ENCODE measurements at places on chromosomes 2 and 18. TPM values are rescaled to one million over a fixed set of nuclear protein-coding genes. Genes with fewer than 3 reads are reported as not detected.

The TANK gene
- 86.8 TPM for total RNA-seq

The PLGLB1 gene
- 8.4 TPM for total RNA-seq

DNA sequence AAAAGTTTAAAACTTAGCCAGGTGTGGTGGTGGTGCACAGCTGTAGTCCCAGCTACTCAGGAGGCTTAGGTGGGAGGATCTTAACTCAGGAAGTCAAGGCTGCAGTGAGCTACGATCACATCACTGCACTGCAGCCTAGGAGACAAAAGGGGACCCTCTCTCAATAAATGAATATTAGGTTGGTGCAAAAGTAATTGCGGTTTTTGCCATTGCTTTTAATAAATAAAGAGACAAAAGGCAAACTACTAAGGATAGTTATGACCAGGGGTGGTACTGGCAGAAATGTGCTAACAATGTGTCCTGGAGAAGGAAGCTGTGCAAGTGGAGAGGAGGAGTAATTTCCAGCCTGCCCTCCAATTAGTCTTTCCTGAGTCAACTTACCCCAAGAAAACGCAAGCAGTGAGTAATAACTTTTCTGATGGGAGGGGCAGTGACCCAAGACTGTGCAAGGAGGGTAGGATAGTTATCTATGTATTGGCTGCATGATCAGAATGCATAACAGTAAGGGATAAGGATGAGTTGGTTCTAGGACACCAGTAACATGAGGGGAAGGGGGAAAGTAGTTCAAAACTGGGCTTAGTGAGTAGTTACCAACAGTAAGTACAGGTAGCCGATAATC is 1.5 kb downstream of the EXOC6B start:
- no peak overlapping the region for H3K27ac ChIP-seq
- H3K36me3 ChIP-seq: no peaks in the 10 kb centered on the region
- peak overlapping the region; percentile 91 for H3K4me3 ChIP-seq
- peaks cover 18% of the 10 kb centered on the region for H3K4me1 ChIP-seq
- no peaks in the 10 kb centered on the region for H3K27me3 ChIP-seq
- no peak for DNase-seq

DNA sequence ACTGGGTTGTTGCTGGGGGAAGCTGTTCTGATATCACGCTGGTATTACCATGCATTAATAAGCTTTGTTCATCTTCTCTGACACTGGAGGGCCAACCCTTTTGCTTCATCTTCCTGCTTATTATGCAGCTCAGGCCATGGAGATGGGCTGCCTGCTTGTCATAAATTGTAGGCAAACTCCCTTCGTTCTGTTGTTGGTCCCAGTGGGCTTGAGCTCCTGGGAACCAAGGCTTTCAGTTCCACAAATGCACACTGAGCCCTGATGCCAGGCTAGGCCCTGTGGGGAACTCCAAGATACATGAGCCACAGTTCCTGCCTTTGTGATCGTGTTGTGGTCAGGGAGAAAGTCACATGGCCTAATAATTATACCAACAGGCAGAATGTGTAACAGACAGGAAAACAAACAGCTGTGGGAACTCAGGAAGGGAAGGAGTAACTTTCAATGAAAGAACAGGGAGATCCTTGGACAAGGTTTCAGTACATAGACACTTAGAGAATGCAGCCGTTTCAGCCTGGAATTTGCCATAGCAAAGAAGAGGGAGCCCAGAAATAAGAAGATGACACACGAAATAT is 49.0 kb upstream of the BCL2L11 start:
- H3K4me3 ChIP-seq: no peak overlapping the region
- no peak for DNase-seq
- no peaks in the 10 kb centered on the region for H3K36me3 ChIP-seq
- peaks cover 12% of the 10 kb centered on the region for H3K4me1 ChIP-seq
- peak overlapping the region; percentile 57 for H3K27ac ChIP-seq
- no peaks in the 10 kb centered on the region for H3K27me3 ChIP-seq

- H3K4me3 ChIP-seq: no peak overlapping the region
- no peak for DNase-seq
- H3K27me3 ChIP-seq: no peaks in the 10 kb centered on the region
- H3K36me3 ChIP-seq: no peaks in the 10 kb centered on the region
- no peaks in the 10 kb centered on the region for H3K4me1 ChIP-seq
Measured at GRCh38 chr2:224650815-224651439, 65.2 kb downstream of the CCDC195 start.

DNA sequence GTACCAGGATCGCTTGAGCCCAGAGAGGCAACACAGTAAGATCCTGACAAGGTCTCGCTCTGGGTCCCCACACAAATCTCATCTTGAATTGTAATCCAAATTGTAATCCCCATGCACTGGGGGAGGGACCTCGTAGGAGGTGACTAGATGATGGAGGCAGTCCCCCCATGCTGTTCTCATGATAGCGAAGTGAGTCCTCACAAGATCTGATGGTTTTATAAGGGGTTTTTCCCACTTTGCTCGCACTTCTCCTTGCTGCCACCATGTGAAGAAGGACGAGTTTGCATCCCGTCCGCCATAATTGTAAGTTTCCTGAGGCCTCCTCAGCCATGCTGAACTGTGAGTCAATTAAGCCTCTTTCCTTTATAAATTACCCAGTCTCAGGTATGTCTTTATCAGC is 46.0 kb upstream of the SERTAD2 start:
- DNase-seq: no peak
- H3K36me3 ChIP-seq: no peaks in the 10 kb centered on the region
- H3K27ac ChIP-seq: no peak overlapping the region
- H3K4me1 ChIP-seq: peaks cover 9% of the 10 kb centered on the region

The POLE4 gene
- 12.8 TPM for total RNA-seq

The NT5DC4 gene
- not detected for total RNA-seq

- H3K4me1 ChIP-seq: no peaks in the 10 kb centered on the region
- no peaks in the 10 kb centered on the region for H3K27me3 ChIP-seq
- H3K27ac ChIP-seq: no peak overlapping the region
Measured at GRCh38 chr2:238946318-238947242, 98.7 kb downstream of the TWIST2 start.

DNA sequence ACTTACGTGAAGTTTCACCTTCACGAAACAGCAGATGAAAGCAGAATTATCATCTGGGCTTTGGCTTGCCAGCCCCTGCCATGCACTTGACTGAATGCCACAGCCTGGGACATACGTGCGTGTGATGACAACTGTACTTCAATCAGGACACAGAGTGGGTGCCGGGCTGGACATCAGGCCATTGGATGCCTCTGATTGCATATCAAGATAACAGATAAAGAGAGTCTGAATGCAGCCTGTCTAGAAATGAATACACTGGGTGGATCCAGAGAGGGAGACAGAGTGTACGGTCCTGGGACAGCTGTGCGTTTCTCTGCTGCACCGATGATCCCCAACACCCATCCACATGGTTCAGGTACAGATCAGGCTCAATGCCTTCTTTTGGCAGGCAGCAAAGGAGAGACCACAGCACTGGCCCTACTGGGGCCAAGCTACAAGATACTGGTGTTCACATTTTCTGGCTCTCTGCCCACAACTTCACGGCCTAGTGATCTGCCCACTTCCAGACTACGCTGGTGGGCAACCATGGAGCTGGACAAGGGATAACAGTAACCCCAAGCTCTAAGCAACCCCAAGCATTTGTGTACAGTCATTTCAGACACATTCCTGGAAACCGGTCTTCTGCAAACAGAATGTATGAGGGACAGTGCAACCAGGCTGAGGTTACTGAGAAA is 35.6 kb downstream of the FBLN7 start:
- H3K4me1 ChIP-seq: no peaks in the 10 kb centered on the region
- H3K27ac ChIP-seq: no peak overlapping the region
- no peaks in the 10 kb centered on the region for H3K27me3 ChIP-seq
- H3K4me3 ChIP-seq: no peak overlapping the region

DNA sequence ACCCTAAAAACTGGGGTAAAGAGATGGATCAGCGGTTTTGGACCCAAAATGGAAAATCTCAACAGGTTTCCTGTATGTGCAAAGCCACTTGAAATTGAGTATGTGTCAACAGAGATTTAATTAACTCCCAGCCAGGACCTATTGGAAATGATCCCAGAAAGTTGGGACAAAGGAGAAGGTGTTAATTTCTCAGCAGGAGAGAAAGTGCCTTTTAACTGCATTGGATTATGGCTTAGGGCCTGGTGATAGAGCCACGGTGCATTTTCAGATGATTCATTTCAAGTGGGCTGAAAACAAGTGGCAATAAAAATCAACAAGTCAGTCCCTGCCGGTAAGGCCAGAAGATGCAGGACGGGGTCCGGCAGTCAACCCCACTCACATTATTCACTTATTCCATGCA is 80.2 kb upstream of the BCL11A start:
- no peaks in the 10 kb centered on the region for H3K4me1 ChIP-seq
- no peak for DNase-seq
- no peaks in the 10 kb centered on the region for H3K36me3 ChIP-seq
- no peaks in the 10 kb centered on the region for H3K27me3 ChIP-seq
- no peak overlapping the region for H3K27ac ChIP-seq
- no peak overlapping the region for H3K4me3 ChIP-seq

The CD207 gene
- total RNA-seq: not detected

The NMUR1 gene
- 3.2 TPM for total RNA-seq

The FTCDNL1 gene
- total RNA-seq: not detected

- H3K27ac ChIP-seq: no peak overlapping the region
- no peaks in the 10 kb centered on the region for H3K27me3 ChIP-seq
- no peaks in the 10 kb centered on the region for H3K36me3 ChIP-seq
- H3K4me3 ChIP-seq: no peak overlapping the region
- DNase-seq: no peak
- H3K4me1 ChIP-seq: no peaks in the 10 kb centered on the region
Measured at GRCh38 chr2:64914735-64915509, 74.3 kb upstream of the SLC1A4 start.

- no peaks in the 10 kb centered on the region for H3K4me1 ChIP-seq
- H3K4me3 ChIP-seq: no peak overlapping the region
- no peak overlapping the region for H3K27ac ChIP-seq
- H3K27me3 ChIP-seq: no peaks in the 10 kb centered on the region
- DNase-seq: no peak
Measured at GRCh38 chr2:70643715-70644114, 90.1 kb upstream of the TGFA start.

- no peaks in the 10 kb centered on the region for H3K4me1 ChIP-seq
- no peaks in the 10 kb centered on the region for H3K27me3 ChIP-seq
- H3K27ac ChIP-seq: no peak overlapping the region
- no peak for DNase-seq
- H3K4me3 ChIP-seq: no peak overlapping the region
Measured at GRCh38 chr18:27040796-27041195, 144.3 kb downstream of the CHST9 start.

The ALLC gene
- total RNA-seq: not detected

GRCh38 chr18:46256078-46256477 is 151.9 kb downstream of the HAUS1 start:
- H3K27me3 ChIP-seq: no peaks in the 10 kb centered on the region
- no peak overlapping the region for H3K27ac ChIP-seq
- no peak overlapping the region for H3K4me3 ChIP-seq
- H3K4me1 ChIP-seq: peaks cover 20% of the 10 kb centered on the region
- H3K36me3 ChIP-seq: no peaks in the 10 kb centered on the region

The KIDINS220 gene
- total RNA-seq: 113 TPM

DNA sequence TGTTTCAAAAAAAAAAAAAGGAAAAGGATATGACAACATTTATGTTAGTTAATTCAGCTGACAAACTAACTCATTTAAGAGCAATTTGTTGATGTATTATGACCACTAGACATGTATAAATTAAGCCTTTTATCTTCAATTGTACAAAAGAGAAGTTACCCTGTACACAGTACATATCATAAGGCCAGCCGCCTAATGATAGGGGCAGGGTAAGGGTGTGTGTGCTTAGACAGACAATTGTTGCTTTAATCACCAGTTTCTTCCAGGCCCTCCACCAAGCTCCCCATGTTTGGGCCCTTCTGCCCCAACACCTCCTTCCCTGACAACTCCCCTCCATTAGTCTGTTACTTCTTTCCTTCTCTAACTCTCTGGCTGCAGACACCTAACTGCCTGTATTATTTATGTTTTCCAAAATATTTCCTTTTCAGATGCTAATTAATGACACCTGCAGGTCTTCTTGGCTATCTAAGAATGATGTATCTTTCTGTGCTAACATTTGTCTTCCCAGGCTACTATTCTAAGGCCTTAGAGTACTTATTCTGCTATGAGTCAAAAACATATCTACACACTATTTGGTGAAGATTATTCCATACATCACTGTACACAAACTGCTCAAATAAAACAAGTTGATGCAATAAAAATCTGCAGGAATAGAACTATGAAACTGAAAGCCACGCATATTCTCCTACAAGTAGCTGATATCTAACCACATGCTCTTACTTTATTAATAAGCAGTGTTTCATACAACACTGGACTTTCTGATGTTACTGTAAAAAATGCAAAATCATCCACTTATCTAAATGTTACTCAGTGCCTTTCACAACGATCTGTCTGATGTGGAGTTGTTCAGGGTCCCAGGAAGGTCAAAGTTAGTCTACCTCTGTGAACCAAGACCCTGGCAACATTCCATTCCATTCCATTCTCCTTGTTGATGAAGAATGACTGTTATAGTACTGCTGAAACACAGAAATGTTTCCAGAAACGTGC is 26.4 kb downstream of the TMEM131 start:
- H3K4me3 ChIP-seq: no peak overlapping the region
- no peak for DNase-seq
- H3K27ac ChIP-seq: no peak overlapping the region

The ALPG gene
- total RNA-seq: not detected

DNA sequence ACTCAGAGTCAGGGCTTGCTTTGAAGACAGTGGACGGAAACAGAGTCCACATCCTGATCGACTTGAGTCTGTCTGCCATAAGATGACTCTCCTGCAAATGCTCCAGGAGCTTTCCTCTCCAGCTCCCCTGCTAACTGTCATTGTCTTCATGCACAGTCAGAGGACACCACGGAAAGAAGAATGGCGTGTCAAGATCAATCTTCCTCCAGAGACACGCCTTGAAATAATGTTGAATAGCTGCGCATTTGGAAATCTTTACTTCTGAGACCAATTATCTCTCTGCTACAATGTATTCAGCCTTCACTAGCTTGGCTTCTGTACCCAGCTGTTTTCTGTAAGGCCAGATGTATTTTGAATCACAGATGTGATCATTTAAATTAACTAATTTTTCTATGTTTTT is 457.2 kb downstream of the CDH2 start:
- no peak overlapping the region for H3K4me3 ChIP-seq
- no peak for DNase-seq
- no peaks in the 10 kb centered on the region for H3K27me3 ChIP-seq
- H3K36me3 ChIP-seq: no peaks in the 10 kb centered on the region

GRCh38 chr2:234643407-234643806 is 146.5 kb upstream of the ARL4C start:
- no peak overlapping the region for H3K27ac ChIP-seq
- no peaks in the 10 kb centered on the region for H3K27me3 ChIP-seq
- H3K36me3 ChIP-seq: no peaks in the 10 kb centered on the region
- no peak for DNase-seq
- no peaks in the 10 kb centered on the region for H3K4me1 ChIP-seq

The LIMS2 gene
- total RNA-seq: 246 TPM

GRCh38 chr2:205903549-205904129 is 182.3 kb downstream of the INO80D start:
- no peak overlapping the region for H3K4me3 ChIP-seq
- no peak for DNase-seq
- no peaks in the 10 kb centered on the region for H3K4me1 ChIP-seq

GRCh38 chr18:7170292-7170691 is 52.7 kb upstream of the LAMA1 start:
- H3K27me3 ChIP-seq: no peaks in the 10 kb centered on the region
- no peak overlapping the region for H3K4me3 ChIP-seq
- H3K27ac ChIP-seq: no peak overlapping the region
